Activated CD8-positive, alpha-beta memory T cell treated with anti-CD3 and anti-CD28 coated beads for 48 hours (primary cell): ENCODE measurements at places on chromosomes 5 and 9.
A peak's percentile ranks its signal among the peaks of the same experiment; 100 is the strongest.

- DNase-seq = no peak
These were observed 190.0 kb upstream of the GRAMD2B start for GRCh38 chr5:126233256-126233655.

DNA sequence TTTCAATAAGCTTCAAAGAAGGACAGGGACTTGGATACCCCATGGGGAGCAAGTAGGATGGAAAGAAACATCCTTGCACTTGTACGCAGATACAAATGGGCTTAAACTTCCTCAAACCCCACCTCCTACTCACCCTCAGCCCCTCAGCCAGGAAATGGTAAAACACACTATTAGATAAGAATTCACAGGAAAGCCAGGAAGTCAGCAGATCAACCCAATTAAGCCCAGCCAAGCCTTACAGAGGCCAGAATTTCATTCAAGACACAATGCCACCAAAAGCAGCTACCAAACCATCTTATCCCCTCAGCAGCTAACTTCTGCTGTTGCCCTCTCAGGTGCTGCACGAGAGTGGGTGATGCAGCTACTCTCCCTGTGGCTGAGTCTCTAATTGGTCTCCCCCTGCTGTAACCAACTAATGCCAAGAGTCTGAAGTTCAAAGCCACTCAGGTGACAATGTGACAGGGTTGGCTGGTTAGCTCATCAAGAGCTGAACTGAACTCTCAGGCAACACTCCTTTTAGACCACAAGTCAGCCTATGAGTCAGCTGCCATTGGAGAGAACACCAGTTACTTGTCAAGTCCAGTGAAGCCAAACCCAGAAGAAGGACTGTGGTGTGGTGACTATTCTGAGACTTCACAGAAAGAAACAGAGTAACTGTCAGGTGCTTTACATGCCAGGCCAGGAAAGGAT lies 201.9 kb downstream of the ZNF608 start:
- DNase-seq = no peak

DNA sequence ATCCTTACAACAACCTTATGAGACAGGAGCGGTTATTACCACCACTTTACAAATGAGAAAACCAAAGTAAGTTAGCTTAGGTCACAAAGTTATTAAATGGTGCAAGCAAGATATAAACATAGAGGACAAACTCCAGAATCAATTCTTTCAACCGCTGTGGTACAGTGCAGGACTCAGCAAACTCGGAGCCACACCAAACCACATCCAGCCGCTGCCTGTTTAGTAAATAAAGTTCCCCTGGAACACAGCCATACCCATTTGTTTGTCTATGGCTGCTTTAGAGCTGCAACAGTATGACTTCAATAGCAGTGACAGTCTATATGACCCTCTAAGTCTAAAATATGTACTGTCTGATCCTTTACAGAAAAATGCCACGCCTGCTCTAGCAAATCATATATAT lies 1567.2 kb upstream of the WWC1 start:
- DNase-seq = no peak

DNA sequence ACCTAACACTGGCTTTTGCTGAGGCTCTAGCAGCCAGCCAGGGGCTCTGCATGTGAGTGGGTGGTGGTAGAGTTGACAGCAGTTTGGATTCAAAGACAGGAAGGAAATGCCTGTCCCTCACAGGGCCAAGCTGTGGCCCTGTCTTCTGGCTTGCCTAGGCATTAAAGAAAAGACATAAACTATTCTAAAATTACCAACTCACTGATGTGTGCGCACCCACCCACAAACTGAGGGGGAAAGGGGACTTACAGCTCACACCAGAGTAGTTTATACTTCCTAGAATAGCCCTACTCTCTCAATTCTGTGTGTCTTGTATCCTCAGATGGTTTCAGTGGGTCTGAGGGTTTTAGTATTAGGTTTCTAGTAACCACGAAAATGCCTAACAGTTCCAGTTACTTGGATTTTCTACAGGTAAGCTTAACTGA lies 18.3 kb upstream of the IL13 start:
- DNase-seq = no peak

DNA sequence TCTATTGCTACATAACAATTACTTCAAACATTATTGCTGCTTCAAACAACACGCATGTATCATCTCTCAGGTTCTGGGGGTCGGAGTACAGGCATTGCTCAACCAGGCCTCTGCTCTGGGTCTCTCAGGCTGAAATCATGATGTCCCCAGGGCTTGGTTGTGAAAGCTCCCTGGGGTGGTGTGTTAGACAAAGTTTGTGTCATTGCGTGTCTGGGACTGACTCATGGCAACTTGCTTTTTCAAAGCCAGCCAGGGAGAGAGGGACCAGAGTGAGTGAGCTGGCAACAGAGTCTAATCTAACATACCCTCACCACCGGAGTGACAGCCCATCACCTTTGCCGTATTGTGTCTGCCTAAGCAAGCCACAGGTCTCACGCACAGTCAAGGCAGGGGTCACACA lies 259.2 kb upstream of the NFIL3 start:
- no peak for DNase-seq

- no peak for DNase-seq
These were observed 25.6 kb upstream of the ARRDC3 start for GRCh38 chr5:91408710-91409109.

DNA sequence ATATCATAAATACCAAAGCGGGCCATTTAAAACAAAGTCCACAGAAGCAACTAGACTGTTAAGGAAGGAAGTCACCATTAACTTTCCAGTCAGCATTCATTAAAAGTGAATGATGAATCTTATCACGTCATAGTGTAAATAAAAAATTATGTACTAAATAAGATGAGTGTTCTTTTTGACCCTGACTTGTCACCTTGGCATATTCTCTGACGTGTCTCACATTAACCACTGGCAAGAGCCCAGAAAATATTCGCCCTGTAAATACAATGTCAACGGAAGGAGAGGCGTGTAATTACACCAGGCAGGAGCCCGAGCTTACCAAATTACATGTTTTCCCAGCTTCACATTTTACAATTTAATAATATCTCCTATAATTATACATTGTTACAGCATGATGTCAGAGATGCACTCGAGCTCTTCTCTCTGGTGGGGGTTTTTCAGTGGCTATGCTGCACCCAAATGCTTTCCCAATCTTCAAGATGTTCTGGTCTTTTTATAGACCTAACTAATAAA lies 29.3 kb upstream of the UBE2QL1 start:
- DNase-seq = no peak

DNA sequence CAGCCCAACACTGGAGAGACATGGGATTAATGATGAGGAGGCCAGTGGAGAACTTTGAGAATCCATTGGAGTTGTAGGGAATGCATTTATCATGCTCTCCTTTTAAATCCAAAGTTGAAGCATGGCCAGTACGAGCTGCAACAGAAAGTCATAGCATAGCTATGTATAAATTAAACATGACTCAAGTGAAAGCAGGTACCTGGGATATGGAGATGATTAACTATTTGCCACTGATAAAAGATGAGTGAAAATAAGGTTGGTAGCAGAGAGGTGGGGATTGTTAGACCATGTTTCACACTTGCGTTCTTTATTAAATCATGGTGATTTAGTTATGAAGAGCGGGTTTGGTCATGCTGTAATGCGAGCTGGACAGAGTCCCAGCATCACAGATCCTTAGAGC lies 189.6 kb downstream of the ARHGEF28 start:
- DNase-seq = no peak

DNA sequence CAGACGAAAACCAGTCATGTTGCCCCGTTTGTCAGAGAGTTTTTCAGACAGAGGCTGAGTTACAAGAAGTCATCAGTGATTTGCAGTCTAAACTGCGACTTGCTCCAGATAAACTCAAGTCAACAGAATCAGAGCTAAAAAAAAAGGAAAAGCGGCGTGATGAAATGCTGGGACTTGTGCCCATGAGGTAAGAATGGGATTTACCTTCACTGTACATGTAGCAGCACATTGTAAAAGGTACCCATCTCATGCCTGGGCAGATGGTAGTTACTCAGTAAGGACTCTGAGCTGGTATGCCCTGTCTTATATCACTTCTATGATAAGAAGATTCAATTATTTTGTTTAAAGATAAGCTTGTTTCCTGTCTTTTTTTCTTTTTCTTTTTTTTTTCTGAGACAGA lies 38.8 kb downstream of the RAD50 start:
- no peak for DNase-seq

DNA sequence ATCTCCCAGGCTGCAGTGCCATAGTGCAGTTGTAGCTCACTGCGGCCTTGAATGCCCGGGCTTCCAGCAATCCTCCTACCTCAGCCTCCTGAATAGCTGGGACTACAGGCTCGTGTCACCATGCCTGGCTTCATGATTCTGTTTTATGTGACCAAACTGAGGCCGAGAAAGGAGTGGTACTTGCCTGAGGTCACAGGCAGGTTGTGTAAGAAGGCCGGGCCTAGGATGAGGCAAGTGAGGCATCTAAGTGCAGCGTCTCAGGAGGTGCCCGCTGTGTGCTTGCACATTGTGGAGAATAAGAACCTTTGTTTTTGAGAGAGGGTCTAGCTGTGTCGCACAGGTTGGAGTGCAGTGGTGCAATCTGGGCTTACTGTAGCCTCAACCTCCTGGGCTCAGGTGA lies 2.1 kb upstream of the NDST1 start:
- DNase-seq = no peak

DNA sequence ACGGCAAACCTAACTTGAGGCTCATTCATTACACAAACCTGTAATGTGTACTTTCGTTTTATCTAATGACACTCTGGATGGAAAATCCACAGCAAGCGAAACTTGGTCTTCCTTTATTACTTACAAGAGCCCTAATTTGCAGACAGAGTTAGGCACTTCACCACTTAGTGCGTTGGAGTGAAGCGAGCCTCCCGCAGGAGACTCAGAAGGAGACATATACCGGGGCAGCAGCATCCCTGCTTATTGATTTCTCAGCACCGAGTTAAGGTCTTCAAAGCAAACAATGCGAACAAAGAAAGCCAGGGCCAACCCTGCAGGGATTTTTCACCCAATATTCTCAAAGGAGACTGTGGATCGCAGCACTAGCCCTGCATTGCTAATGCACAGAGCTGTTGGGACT lies 28.6 kb downstream of the LSM11 start:
- DNase-seq = no peak

- no peak for DNase-seq
These were observed 78.6 kb upstream of the MPDZ start for GRCh38 chr9:13358128-13358527.

GRCh38 chr9:96612105-96612965 lies 7.3 kb downstream of the CDC14B start:
- no peak for DNase-seq

GRCh38 chr9:83956086-83956435 lies 24.0 kb downstream of the HNRNPK start:
- DNase-seq = peak; percentile 29

DNA sequence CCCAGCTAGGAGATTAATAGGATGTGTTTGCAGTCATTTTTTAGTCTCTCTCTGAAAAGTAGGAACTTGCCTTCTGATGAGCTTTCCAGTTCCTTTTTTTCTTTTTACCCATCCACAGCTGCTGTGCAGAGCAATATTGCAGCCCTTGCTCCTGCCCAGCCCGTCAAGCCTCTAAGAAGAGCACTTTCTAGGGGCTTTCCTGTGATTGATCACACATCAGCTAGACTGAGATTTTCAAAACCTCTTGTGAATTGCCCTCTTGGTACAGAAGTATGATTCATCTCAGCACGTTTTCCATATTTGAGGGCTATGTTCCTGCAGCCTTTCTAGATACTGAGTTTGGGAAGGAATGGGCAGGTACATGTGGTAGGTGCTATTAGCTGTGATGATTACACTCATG lies 93.9 kb downstream of the GALNT10 start:
- no peak for DNase-seq

DNA sequence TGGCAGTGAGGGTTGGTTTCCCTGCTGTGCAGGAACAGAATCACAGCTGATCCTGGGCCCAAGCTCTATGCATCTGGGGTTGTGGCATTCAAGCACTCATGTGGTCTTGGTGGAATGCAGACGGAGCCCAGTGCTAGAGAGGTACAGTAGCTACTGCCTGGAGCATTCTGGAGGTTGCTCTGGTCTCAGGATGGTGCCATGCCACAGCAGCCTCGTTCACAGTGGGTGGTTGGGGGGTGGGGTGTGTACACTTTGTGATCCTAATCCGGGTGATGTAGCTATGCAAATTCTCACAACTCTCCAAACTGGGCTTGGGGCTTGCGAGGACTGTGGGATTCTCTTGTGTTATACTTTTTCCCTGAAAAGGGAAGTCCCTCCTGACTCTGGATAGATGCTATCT lies 45.2 kb downstream of the FGD3 start:
- no peak for DNase-seq

- no peak for DNase-seq
These were observed 1106.4 kb downstream of the CDH18 start for GRCh38 chr5:18881615-18882014.

DNA sequence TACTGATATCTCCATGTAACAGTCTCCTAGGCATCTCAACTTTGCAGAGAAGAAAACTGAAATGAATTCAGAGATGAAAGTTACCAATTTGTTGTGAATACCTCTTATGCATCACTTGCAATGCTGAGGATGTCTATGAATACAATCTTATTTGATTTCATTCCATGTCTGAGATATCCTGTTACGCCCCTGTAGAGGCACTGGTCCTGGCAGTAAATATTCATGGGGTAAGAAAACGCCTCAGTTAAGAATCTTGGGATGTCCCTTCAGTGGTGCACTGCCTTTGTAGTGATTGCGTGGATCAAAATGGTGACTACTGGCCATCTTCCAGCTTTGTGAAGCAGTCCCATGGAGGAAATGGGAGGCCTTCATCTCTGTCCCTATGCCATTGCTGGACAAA lies 229.1 kb upstream of the C9orf72 start:
- no peak for DNase-seq

- DNase-seq = no peak
These were observed 18.6 kb downstream of the PRDM6 start for GRCh38 chr5:123107343-123108244.

DNA sequence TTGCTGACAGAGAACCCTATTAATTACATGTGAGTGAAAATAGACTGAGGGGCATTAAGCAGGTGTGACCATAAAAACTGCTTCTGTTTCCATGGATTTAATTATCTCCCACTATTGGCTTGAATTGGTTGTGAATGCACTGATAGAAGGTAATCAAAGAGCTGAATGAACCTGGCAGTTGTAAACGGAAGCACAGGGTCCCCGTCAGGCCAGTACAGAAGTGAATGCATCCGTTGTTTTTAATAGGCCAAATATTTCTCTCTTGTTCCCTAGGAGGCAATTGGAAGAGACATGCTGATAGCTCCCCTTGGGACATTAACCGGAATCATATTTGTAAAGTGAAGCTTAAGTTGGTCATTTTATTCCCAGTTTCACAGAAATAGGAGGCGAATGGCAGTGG lies 147.0 kb downstream of the CAVIN4 start:
- no peak for DNase-seq

DNA sequence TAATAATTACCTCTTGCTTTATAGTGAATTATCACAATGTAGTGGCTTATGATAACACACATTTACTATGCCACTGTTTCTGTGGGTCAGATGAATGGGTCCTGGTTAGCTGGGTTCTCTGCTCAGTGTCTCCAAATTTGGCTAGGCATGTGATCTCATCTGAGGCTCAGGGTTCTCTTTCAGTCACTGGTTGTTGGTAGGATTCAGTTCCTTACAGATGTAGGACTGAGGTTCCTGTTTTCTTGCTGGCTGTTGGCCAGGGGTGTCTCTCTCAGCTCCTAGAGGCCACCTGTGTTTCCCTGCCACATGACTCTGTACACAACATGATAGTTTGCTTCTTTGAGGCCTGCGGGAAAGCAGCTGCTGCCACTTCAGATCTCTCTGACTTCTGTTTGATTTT lies 7.1 kb downstream of the NFX1 start:
- DNase-seq = no peak
